ENCODE measurements at places on chromosomes 12 and 14. TPM values are rescaled to one million over a fixed set of nuclear protein-coding genes. Genes with fewer than 3 reads are reported as not detected.

Gene CD4
- 4.7 TPM for total RNA-seq

GRCh38 chr12:64691227-64691794, 67.9 kb downstream of the GNS start:
- no peak for DNase-seq

DNA sequence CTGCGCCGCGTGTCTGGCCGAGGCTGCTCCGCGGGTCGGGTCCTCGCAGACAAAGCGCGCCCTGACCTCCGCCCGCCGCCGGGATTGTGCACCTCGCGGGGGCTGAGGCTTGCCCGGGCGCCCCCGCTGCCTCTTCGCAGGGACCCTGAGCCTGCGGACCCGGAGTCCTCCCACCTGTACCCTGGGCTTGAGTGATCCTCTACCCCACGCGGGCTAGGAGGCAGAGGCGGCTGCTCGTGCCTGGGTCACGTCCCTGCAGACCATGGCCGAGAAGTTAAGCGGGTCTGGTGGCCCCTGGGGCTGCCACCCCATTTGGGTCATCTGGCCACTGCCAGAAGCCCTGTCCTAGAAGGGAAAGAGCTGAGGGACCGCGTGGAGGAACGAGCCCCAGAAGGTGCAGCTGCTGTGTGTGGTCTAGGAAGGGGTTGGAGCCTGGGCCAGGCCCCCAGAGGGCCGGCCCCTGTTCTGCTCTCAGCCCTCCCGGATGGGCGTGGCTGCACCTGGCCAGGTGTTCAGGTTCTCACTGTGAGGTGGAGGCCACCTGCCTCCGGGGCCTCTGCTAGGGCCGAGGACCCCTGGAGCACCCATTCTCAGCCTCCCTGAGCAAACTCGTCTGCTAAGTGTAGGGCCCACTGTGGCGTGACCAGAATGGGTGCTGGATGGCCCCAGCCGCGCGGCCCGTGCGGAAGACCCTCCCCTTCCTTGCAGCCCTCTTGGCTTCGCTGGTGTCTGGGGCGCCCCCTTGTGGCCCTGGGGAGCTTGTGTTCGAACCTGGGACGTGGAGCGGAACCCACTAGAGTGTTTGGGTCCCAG, 49.6 kb downstream of the LRCOL1 start:
- peak; percentile 84 for DNase-seq

DNA sequence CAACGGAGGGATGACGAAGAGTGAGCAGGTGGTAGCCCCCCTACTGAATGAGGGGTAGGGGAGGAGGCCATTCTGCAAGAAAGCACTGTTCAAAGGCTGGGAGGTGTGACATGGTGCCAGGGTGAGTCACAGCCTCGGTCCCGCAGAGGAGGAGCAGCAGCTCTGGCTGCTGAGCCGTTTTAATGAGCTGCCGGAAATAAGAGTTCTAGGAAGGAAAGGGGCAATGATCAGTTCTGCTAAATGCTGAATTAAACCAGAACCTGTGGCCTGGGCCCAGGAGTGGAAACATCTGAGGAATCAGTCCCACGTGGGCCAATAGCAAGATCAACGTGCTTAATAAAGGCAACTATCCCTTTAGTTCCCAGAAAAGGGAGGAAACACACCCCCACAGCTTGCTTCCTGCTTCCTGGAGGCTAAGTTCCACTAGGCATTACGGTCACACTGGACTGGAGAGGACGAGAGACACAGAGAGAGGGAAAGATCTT, 3.6 kb downstream of the ABCD4 start:
- DNase-seq: peak; percentile 50

DNA sequence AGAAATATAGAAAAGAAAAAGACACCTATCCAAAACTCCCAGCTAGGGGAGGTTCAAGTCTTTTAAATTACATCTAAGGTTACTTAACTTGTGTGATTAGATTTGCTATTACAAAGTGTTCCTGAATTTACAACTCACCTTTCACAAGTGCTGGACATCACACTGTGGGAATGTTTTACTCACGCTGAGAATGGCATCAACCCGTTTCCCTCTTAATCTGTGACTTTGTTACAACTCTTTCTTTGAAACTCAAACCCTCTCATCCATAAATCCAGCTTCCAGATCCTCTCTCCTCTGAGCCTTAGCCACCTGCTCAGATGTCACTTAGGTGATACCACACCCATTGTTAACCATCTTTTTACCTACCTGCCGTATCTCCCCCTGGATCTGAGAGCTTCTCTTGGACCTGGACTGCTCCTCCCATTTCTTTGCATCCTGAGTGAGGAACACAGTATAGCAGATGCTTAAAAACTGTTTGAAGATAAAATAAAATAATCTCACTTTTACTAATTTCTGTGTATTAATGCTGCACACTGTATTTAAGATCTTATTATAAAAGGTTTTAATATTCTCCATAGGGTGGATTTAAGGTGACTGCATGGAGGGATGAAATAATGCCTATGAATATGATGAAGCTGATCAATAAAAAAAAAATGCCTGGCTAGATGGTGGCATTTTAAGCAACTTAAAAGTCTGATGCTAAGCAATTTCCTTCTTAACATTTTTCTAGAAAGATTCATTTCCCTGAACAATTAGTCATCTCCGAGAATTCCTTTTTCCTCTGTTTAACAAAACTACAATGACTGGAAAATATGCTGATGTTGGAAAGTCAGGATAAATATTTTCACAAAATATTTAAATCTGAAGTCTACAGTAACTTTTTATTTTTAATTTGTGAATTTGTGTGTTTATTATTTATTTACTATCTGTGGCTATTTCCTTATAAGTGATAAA, 39.1 kb upstream of the NAP1L1 start:
- DNase-seq: no peak

DNA sequence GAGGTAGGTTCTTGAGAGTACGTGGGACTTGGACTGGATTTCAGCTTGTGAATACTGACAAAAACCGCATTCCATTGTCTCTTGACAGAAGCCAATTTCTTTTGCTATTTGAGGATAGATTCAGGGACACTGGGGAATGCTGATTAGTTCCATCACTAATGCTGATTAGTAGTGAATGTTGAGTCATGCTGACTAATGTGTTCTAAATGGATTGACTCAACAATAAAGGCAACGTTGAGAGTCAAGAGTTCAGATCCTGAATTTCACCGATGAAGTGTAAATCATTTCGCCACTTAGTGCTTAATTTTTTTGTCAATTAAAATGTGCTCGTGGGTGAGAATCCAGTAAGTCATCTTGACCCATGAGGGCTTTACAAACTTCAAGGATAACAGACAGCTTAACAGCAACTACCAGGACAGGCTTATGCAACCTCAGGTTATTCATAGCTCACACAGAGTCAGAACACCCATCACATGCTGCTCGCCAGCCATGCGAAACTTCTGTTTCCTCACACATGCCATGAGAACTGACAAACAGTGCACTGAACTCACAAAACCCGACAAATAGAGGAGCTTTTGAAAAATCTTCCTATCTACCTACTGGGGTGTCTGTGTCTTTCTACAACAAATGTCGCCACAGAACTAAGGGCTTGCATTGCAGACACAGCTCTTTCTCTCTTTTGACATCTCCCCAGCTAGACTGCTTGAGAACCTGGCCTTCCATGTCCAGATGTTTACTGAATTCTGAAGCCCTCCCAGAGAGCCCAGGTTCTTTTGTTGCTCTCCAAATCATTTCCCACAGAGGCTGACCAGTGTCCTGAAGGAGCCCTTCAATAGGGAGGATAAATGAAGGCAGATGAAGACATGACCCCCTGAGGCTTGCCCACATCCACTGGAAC, 316.4 kb downstream of the ZFP36L1 start:
- DNase-seq: no peak

GRCh38 chr12:46459861-46460545, 87.4 kb upstream of the SLC38A2 start:
- DNase-seq: no peak
